ENCODE measurements at places on chromosomes 1 and 21. TPM values are rescaled to one million over a fixed set of nuclear protein-coding genes. Genes with fewer than 3 reads are reported as not detected.

DNA sequence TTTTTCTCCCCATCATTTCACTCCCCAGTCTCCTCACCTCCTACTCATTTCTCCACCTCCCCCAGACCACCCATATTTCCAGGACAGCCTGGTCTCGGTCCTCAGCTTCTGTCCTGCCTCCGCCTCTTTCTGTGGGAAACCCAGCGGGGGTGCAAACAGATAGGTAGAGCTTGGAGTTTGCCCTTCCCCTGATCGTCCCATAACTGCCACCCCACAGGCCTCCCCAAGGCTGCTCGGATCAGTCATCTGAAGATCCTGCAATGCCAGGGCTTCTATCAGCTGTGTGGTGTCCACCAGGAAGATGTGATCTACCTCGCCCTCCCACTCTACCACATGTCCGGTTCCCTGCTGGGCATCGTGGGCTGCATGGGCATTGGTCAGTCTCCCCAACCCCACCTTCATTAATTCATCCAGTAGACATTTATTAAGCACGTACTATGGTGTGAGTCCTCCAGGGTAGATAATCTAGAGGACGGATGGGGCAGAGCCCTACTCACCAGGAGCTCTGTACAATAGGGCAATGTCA, 1.7 kb downstream of the SLC27A3 start:
- DNase-seq, result no peak
- H3K36me3 ChIP-seq, result peaks cover 13% of the 10 kb centered on the region
- no peaks in the 10 kb centered on the region for H3K27me3 ChIP-seq

DNA sequence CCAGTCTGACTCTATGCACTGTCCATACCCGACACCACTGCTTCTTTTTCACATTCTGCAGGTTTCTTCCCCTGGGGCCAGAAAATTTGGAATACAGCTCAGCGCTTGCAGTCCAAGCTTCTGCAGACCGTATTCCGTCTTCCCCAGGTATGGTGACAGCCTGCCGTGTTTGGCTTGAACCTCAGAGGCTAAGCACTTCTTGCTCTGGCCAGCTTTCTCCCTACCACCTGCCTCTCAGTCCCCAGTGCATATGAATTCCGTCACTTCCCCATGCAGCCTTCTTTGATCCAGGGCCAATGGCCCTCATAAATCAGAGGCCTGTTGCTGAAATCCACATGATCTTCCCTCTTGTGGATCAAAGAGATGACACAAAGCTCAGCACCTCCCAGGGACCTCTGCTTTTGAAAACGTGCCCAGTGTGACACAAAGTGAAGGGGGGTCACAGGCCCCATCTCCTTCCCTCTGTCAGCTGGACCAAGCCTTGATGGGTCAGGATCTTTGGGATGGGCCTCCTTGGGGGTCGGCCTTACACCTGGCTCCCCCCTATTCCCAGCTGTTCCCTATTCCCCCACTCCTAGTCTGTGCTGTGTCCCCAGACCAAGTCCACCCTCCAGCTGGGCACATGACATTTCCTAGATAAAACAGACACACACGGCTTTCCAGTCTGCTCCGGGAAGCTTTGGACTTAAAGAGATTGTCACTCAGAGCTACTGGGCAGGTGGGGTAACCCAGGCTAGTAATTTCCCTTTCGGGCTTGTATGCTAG, 66.6 kb downstream of the HMGB4 start:
- H3K4me3 ChIP-seq, result no peak overlapping the region
- H3K27me3 ChIP-seq, result peaks cover 7% of the 10 kb centered on the region
- no peaks in the 10 kb centered on the region for H3K36me3 ChIP-seq
- H3K4me1 ChIP-seq, result no peaks in the 10 kb centered on the region
- H3K27ac ChIP-seq, result no peak overlapping the region

DNA sequence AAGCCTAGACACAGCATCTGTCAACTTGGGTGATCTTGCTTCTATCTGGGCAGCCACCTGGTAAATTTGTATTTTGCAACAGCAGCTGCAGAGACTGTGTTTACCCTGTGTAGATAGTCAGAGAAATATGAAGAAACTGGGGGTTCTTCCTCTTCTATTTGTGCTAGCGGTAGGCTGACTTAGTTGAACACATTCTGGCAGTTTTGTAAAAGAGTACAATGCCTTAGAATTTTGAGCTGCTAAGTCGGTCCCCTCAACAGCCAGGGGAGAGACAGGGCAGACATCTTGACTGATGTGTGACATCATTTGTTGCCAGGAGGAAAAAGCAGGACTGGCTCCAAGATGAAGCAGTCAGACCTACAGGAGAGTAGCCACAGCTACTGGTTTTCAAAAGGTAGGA, 53.7 kb downstream of the KCNJ6 start:
- H3K27ac ChIP-seq, result no peak overlapping the region
- no peak for DNase-seq
- peaks cover 4% of the 10 kb centered on the region for H3K27me3 ChIP-seq
- no peaks in the 10 kb centered on the region for H3K4me1 ChIP-seq
- H3K4me3 ChIP-seq, result no peak overlapping the region

- no peak overlapping the region for H3K4me3 ChIP-seq
- H3K4me1 ChIP-seq, result peaks cover 10% of the 10 kb centered on the region
- H3K27ac ChIP-seq, result no peak overlapping the region
- H3K27me3 ChIP-seq, result no peaks in the 10 kb centered on the region
These were observed 35.4 kb downstream of the TCP10L start for GRCh38 chr21:32549886-32550285.

GRCh38 chr1:228849011-228849541, 113.8 kb downstream of the RHOU start:
- no peaks in the 10 kb centered on the region for H3K36me3 ChIP-seq
- no peak overlapping the region for H3K4me3 ChIP-seq
- no peaks in the 10 kb centered on the region for H3K4me1 ChIP-seq
- no peak overlapping the region for H3K27ac ChIP-seq
- no peak for DNase-seq

- DNase-seq, result no peak
- no peak overlapping the region for H3K4me3 ChIP-seq
- no peaks in the 10 kb centered on the region for H3K4me1 ChIP-seq
- H3K27me3 ChIP-seq, result peaks cover 4% of the 10 kb centered on the region
These were observed 103.2 kb upstream of the APP start for GRCh38 chr21:26273686-26274313.

S100A2 gene
- total RNA-seq, result not detected

DCST1 gene
- total RNA-seq, result not detected

CFHR4 gene
- total RNA-seq, result not detected

FMO2 gene
- not detected for total RNA-seq

CCDC17 gene
- total RNA-seq, result 1.9 TPM

ALX3 gene
- total RNA-seq, result not detected

RHD gene
- total RNA-seq, result not detected

BCAR3 gene
- 0.70 TPM for total RNA-seq

All from activated CD8-positive, alpha-beta T cell treated with anti-CD3 and anti-CD28 coated beads for 36 hours (primary cell).